Left renal cortex interstitium (tissue), 4 donors: ENCODE measurements at places on chromosomes 7 and 10. TPM values are rescaled to one million over a fixed set of nuclear protein-coding genes. Genes with fewer than 3 reads are reported as not detected.

GRCh38 chr10:62652114-62652513 lies 152.4 kb upstream of the ADO start:
- no peak for DNase-seq

DNA sequence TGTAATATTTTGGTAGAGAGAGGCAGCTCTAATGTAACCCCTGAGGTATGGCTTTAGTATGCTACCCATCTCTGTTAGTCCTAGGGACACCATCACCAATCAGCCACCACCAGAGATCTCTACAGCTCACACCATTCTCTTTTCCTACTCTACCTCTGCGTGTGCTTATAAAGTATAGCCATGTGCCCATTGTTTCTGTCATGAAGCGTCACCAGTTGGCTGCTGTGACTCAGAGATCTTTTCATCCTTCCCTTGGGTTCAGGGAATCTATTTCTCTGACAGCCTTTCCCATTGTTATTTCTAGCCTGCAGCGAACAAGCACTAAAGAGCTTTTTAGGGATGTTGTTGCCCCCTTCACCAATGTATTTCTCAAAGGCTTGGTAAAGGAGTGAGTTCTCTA lies 103.3 kb downstream of the TPST1 start:
- DNase-seq: no peak

WIPF3 gene
- polyA plus RNA-seq: 5.2 TPM

DNA sequence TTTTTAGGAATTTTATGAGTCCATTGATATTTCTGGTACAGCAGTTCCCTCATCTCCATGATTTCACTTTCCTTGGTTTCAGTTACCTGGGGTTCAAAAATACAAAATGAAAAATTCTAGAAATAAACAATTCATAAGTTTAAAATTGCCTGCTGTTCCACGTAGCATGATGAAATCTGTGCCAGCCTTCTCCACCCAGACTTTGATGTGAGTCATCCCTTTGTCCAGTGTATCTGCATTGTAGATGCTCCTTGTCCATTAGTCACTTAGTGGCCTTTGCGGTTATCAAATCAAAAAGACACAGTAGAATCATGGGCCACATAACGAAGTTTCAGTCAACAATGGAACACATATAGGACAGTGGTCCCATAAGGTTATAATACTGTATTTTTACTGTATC lies 286.9 kb downstream of the PTEN start:
- no peak for DNase-seq

NRAP gene
- 0.03 TPM for polyA plus RNA-seq

GRCh38 chr7:36522453-36523007 lies 132.9 kb downstream of the ANLN start:
- DNase-seq: no peak

DNA sequence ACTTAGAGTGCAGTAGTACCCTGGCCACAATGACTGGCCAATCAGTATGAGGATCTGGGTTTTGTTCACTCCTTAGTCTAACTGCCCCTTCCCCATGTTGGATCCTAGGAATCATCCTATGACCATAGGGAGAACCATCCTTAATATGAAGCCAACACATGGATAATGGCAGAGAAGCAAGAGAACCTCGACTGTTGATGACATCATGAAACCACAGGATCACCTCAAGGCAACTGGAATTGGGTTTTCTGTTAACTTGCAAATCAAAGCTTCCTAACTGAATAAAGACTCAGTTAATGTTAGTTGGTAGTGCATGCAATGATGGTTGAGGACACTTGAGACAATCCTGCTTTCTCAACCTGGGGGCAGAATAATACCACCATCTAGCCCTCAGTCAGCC lies 3.3 kb upstream of the PRXL2A start:
- no peak for DNase-seq

- DNase-seq: peak; percentile 13
Measured at GRCh38 chr7:152341039-152341913, 94.5 kb downstream of the KMT2C start.

DNA sequence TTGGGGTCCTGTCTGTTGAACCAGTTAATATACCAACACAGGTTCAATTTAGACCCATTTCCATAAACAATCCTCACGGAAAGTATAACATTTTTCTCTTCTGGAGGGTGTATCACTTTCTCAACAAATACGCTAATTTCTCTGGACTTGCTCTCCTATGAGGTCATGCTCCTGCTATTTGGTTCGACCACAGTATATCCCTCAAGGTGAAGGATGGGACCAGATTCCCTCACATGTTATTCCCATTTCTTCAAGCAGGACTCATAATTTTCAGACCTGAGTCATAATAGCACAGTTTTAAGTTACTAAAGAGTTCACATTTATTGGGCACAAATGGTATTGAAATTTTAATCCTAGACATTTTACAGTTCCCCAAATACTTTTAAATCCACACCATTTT lies 57.2 kb downstream of the ADAM12 start:
- DNase-seq: no peak

SPDYE11 gene
- polyA plus RNA-seq: 0.13 TPM

DNA sequence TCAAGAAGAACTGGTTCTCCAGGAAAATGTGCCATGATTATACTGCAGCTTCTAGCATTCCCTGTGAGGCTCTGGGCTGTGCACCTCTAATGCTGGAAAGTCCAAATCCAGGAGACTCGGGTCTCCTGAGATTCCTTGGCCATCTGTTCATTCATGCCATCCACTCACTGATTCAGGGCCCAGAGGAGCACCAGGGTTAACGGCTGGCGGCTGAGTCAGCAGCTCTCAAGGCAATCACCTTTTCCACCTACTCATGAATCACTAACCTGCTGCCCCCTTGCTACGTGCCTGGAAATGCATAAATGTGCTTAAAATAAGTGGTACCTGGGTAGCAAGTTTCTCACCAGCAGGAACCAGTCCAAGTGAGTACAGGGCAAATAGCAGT lies 132.7 kb downstream of the KCNMA1 start:
- no peak for DNase-seq

STEAP1 gene
- polyA plus RNA-seq: 11.3 TPM

FGFBP3 gene
- 3.9 TPM for polyA plus RNA-seq

- no peak for DNase-seq
Measured at GRCh38 chr10:11798845-11799735, 24.1 kb upstream of the PROSER2 start.

NXPH1 gene
- polyA plus RNA-seq: 0.25 TPM
